Stimulated activated CD8-positive, alpha-beta memory T cell treated with anti-CD3 and anti-CD28 coated beads, Interleukin-4, amount 100 ng/mL, for 48 hours (primary cell): ENCODE measurements at places on chromosomes 12 and 14.

- DNase-seq, result no peak
These were observed 44.1 kb downstream of the FOS start for GRCh38 chr14:75322746-75323145.

- no peak for DNase-seq
These were observed 74.3 kb upstream of the PLEKHG7 start for GRCh38 chr12:92628476-92628875.

DNA sequence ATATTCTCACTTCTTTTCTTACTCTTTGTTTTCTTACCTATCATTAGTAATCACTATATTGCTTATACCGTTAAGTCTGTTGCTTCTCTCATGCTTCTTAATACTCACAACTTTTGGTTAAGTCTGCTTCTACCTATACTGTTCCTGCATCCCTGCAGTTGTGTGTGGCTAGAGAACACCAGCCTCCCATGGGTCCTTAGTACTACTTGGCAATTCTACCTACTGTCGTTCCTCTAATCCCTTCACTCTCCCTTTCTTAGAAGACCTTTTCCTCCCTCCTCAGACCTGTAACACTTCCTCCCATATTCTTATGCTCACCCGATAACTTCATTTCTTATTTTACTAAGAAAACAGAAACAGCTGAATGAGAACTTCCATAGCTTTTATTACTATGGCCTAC, 29.3 kb downstream of the CNOT2 start:
- no peak for DNase-seq

DNA sequence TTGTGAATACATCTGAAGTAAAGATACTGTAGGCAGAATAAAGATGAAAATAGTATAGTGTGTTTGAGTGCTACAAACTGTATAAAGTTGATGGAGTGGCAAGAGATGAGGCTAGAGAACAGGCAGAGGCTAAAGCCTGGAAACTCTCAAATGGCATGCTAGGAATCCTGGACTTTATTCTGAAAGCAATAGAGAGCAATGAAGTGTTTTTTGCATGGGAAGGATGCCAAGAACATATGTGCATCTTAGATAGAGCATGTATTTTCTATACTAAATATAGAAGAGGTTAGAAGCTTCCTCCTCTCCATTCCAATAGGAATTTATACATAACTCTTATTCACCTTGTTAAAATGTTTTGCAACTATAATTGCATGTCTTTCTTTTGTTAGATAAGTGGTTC, 86.3 kb upstream of the TMTC2 start:
- no peak for DNase-seq

DNA sequence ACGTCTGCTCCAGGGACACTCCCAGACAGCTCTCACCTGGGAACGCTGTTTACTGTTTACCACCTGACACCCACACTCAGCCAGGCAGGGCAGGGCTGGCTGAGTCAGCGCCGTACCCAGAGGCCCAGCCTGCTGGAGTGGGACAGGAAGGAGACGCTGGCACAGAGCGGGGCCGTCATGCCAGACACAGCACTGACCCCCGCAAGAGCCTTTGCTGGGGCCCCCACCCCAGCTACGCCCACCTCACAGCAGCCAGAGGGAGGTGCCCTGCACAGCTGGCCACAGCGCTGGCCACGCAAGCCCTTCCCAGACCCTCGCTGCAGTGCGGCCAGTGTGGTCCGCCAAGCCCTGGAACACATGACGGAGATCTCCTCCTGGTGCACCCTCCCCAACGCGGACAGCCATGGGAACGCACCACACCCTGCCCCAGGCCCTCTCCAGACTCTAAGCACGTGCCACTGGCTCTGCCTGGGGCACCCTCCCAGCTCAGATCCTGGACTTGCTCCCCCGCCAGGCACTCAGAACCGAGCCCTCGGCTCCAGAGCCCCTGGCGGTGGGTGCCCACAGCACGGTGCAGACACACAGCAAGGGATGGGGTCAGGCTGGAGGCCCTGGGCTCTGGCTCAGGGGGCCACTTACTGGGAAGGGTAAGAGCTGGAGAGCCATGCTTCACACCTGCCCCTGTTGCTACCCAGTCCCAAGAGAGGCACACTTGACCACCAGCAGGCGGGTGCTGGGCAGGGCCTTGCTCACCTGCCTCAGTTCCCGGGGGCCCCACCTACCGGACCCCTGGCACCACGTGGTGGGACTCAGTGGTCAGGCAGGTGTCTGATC, 5.7 kb downstream of the AHNAK2 start:
- DNase-seq, result no peak

DNA sequence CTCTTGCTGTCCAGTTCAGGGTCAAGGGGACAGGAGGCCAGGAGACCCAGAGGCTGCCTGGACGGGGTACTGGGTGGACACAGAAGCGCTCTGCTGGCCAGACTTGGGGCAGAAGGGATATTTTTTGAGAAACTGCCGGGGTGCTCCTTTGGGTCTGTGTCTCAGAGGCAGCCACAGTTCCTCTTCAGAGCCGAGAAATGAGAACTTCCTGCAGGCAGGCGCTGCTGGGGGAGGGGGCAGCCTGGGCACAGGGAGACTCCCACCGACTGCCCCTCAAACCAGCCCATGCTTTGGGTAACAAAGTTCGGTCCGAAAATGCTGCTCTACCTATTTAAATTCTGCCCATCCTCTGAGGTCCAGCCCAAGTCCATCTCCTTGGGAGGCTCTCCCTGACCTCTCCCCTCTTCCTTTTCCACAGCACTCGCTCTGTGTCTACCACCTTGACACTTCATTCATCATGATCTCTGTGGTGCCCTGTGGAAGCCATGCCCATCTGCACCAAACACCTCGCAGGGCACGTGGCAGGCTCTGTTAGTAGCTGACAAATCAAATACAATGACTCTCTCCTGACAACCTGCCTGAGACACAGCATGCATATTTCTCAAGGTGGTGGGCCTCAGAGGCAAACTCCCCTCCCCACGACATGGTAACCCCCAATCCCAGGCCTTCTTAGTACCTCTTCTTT, 16.4 kb downstream of the HDAC7 start:
- no peak for DNase-seq
